ENCODE measurements at places on chromosomes 16 and 17.
A peak's percentile ranks its signal among the peaks of the same experiment; 100 is the strongest.

DNA sequence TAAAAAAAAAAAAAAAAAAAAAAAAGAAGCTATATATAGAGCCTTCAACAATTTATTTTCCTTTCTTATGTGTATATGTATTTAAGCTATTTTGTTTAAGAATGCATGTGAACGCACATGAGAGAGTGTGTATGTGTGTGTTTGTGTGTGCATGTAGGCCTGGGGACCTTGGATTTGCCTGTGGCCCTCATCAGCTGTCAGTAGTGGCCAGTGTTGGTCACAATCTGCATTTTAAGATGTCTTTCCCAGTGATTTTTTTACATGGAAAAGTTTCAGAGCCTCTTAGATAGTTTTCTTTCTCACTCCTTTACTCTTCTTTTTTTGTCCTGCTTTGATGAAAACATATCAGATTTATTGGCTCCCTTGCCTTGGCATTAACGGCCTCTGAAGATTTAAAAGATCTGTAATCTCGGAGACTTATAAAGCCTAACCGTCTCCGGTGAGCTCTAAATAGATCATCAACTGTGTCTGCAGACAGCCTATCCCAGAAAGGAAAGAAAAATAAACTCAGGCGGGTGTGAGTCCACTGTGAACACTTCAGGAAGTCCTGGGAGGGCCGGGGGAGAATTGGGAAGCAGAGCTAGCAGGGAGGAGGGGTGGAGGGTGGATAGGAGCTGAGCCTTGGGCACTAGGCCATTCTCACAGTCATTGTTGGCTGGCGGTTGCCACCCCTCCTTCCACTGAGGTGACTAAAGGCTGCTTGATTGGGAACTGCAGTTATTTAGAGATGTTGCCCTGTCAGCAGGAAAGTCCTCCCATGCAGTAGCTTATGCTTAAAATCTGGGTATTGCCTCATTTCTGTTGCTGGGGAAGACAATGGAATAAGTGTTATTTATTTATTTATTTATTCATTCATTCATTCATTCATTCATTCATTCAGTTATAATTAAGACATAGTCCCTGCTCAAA is 86.8 kb downstream of the WWP2 start:
- peak; percentile 86 for DNase-seq

- DNase-seq, result no peak
Observed at GRCh38 chr16:55091213-55091870, 160.7 kb downstream of the IRX5 start.

GRCh38 chr17:72840019-72840418 is 252.5 kb downstream of the SLC39A11 start:
- DNase-seq, result no peak

DNA sequence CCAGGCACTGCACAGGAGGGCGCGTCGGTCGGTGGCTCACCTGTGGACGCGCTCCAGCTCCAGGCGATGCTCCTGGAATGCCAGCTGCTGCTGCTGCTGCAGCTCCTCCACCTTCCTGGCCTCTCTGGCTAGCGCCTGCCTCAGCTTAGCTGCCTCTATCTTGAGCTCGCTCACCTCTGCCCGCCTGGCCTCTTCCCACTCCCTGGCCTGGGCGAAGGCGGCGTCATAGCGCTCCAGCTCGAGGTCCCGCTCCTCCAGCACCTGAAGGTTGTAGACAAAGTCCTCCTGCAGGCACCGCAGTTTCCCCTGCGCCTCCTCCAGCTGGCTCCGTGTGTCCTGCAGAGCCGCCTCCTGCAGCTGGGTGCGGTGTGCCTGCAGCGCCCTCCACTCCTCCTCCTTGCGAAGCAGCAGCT is 11.1 kb downstream of the CCDC57 start:
- no peak for DNase-seq

DNA sequence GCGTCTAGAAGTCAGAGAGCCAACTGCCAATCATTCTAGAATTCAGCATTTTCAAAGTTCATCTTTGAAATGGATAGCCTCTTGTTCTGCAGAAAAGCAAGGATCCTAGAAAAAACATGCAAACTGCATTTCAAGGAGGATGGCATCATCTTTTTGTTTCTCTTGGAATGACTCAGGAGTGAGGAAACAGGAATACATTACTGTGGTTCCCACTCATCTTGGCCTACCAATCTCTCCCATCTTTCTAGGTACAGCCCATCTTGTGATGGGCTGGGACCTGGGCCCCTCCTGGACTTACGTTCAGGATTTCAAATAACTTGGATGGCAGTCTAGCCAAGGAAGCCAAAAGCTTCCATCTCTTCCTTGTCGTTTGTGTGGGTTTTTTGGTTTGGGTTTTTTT is 363.4 kb downstream of the CDH13 start:
- DNase-seq, result peak; percentile 32

DNA sequence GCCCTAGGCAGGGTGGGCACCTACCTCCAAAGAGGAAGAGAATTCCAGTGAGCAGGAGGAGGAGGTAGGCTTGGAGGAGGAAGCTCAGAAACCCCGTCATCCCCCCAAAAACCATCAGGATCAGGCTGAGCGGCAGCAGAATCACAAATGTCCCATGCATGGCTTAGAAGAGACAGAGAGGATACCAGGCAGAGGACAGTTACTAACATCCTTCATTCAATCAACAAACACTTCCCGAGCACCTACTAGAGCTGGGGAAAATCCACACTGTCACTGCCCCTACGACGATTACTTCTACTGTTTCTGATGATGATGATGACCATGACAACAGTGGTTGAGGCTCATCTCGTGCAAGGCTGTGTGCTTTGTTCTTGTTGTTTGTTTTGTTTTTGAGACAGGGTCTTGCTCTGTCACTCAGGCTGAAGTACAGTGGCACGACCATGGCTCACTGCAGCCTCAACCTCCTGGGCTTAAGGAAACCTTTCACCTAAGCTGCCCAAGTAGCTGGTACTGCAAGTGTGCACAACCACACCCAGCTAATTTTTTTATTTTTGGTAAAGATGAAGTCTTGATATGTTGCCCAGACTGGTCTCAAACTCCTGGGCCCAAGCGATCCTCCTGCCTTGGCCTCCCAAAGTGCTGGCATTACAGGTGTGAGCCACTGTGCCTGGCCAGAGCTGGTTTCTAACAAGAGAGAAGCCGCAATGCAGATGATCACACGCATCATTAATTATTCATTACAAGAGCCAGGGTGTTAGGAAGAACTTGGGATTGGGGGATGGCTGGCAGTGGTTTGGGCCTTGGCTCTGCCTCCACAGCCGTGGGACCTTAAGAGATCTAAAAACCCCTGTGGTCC is 18.0 kb downstream of the TMEM114 start:
- DNase-seq, result no peak
